Hematopoietic multipotent progenitor cell treated with erythropoietin and hydrocortisone succinate and interleukin-3 and kit ligand, for 6 days (in vitro differentiated cells): ENCODE measurements at places on chromosomes 4 and X.

GRCh38 chr4:138910914-138911336 is 104.7 kb upstream of the NOCT start:
- peak; percentile 84 for DNase-seq

DNA sequence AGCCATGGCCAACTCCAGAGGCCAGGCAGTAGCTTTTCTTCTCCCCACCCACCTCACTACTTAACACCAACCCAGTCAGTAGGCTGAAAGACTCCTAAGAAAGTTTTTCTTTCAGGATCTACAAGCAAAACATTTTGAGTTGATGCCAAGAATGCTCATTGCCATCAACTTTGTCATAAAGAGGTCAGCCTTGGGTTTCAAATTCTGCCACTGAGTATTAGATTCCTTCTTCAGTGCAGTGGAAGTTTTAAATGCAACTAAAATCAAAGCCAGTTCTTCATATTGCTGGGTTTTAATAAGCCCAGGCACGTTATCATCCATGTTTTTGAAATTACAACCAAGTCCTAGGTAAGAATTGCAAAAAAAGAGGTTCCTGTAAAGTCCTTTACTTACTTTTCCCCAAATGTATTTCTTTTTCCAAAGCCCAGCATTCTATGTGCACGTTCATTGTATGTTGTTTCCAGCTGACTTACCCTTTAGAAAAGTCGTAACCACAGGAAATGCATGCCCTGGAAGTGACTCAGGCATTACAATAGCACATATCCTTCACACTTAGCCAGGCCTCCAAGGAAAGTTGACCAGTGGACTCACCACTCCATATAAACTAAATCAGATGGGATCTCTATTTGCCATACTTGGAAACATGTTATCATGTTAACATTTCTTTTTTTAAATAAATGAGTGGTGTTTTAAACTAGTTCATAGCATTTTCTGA is 229.9 kb downstream of the SOX3 start:
- DNase-seq = no peak

DNA sequence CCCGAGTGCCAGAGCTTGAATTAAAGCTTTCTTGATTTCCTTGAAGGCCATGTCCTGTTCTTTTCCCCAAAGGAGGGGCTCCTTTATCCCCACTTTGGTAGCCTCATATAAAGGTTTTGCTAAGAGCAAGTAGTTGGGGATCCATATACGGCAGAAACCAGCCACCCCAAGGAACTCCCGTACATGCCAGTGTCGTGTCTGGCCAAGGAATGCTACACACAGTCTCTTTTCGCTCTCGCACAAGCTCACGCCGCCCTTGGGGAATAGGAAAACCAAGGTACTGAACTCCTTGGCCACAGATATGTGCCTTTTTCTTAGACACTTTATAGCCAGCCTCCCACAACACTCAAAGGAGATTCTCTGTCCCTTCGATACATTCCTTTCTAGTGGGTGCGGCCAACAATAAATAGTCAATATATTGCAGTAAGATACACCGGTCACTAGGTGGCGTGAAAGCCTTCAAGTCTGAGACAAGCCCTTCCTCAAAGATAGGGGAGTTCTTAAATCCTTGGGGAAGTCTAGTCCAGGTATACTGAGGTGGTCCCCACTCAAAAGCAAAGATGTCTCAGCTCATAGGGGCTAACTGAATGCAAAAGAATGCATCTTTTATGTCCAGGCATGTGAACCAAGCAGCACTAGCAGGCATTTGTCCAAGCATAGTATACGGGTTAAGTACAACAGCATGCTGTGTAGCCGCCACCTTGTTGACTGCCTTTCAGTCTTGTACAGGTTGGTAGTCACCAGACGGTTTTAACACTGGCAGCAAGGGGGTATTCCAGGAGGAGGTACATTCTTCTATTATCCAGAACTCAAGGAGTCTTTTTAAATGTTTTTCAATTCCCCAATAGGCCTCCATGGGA is 57.8 kb upstream of the XAGE1B start:
- DNase-seq = peak; percentile 69

- DNase-seq = no peak
Measured at GRCh38 chr4:139777757-139778156, 112.1 kb downstream of the MGST2 start.

DNA sequence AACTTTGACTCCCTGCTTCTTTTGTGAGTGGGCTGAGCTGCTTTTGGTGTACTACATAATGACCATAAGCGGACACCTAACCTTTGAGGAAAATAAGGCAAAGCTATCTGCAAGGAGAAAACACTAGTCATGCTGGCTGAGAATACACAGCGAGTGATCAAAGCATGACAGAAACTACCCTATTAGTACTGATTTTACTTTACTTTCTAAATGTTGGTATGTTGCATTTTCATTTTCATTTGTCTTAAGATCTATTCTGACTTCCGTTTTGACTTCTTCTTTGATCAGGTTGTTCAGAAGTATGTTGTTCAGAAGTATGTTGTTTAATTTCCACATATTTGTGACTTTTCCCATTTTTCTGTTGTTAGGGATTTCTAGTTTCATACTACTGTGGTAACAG is 361.1 kb downstream of the TRAM1L1 start:
- DNase-seq = no peak

- no peak for DNase-seq
Measured at GRCh38 chrX:148771440-148771839, 271.0 kb downstream of the AFF2 start.

GRCh38 chrX:44330227-44330626 is 13.2 kb downstream of the EFHC2 start:
- DNase-seq = peak; percentile 22

DNA sequence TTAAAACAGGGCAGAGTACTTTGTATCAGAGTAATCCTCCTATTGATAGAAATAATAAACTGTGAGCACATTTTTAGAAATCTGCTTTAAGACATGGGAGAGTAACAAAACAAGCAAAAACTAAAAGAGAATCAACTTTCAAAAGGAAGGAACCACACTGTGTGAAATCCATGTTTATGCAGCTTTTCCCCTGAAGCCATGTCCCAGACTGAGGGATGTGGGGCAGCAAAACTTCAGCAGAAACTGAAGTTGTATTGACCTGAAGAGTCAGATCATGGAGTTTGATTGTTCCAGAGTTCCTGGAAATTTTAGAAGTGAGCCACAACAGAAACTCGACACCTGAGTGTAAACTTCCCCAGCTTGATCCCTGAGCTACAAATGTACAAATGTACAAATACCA is 53.2 kb downstream of the COMMD8 start:
- no peak for DNase-seq

- DNase-seq = no peak
Measured at GRCh38 chrX:3462166-3462508, 115.7 kb upstream of the MXRA5 start.

DNA sequence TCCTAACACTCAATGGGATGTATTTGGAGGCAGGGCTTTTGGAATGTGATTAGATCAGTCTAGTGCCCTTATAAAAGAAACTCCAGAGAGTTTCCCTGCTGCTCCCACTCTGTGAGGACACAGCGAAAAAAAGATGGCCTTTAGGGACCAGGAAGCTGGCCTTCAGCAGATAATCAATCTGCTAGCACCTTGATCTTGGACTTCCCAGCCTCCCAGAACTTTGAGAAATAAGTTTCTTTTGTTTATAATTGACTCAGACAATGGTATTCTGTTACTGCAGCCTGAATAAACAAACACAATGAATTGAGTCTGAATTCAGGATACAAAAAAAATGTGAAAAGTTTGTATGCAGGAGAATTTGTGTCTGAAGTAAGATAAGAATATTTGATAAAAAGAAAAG is 842.1 kb downstream of the FSTL5 start:
- DNase-seq = no peak

- peak; percentile 65 for DNase-seq
Measured at GRCh38 chr4:74315376-74315775, 7.1 kb downstream of the EPGN start.

DNA sequence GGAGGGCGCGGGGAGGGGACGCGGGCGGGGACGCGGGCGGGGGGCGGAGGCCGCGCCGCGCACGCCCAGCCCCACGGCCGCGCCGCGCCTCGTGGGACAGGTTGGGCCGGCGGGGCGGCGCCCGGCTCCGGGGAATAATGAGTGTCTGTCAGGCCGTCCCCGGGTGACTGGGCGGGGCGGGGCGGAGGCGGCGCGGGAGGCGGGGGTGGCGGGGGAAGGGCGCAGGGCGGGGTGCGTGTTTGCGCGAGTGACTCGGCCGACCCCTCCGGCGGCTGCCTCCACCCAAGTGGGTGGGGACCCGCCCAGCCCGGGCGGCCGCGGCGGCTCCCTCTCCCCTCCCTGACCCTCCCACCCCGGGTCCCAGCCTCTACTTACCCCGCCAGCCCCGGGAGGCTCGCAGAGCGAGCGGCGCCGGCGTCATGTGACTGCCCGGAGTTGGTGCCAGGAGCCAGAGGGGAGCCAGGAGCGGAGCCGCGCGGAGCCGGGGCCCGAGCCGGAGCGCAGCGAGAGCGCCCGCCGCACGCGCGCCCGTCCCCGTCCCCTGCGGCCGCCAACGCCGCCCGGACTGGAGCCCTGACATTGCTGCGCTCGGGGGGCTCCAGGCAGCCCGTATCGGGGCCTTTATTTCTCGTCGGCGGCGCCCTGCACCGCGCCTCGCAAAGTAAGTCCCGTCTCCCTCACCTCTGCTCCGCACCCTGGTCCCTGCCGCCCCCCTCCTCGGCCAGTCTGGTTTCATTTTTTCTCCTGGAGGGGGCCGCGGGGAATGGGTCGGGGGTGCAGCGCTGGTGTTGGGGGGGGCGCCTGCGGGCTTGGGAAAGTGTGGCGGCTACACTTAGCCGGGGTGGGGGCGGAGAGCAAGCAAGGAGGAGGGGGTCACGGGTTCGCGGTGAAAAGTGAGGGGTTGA is at the start of gene KLF3:
TSS of gene KLF3 (plus strand) at position 399 of the 905 bp plus-strand sequence. CDS start 16,427 bp downstream, outside the sequence.
- peak; percentile 95 for DNase-seq

DNA sequence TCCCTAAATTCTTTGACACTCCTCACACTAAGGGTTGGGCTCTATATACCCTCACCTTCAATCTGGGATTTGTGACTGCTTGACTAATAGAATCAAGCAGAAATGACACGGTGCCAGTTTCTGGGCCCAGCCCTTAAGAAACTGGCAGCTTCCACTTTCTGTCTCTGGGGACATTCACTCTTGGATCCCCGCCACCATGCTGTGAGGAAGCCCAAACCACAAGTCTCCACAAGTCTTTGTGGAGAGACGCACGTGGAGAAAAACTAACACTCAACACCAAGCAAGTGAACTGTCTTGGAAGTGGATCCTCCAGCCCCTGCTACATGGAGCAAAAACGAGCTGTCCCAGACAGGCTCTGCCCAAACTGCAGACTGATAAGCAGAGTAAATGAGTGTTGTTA is 1.1 kb upstream of the EDNRA start:
- DNase-seq = no peak

DNA sequence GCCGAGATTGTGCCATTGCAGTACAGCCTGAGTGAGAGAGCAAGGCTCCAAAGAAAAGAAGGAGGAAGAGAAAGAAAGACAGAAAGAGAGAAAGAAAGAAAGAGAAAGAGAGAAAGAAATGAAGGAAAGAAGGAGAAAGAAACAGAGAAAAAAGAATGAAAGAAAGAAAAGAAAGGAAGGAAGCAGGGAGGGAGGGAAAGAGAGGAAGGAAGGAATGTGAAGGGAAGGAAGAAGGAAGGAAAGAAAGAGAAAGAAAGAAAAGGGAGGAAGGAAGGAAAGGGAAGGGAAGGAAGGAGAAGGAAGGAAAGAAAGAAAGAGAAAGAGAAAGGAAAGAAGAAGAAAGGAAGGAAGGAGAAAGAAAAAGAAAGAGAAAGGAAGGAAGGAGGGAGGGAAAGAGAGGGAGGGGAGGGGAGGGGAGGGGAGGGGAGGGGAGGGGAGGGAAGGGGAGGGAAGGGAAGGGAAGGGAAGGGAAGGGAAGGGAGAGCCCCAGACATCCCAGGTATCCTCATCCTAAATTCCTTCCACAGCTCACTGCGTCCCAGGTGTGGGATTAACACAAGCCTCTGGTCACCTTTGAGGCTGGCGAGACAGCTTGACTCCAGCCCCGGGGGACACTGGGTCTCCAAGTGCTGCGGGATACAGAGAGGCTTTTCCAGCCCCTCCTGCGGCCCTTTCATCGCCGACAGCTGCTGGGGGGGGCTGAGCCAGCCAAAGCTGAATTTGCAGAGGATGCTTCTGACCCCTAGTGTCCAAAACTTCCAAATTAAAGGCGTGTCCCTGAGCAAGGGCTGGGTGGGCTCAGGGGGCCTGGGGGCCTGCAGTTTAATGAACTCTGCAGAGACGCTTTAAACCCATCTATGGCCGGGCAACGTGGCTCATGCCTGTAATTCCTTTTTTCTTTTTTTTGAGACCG is 24.2 kb upstream of the CSF2RA start:
- DNase-seq = peak; percentile 61

DNA sequence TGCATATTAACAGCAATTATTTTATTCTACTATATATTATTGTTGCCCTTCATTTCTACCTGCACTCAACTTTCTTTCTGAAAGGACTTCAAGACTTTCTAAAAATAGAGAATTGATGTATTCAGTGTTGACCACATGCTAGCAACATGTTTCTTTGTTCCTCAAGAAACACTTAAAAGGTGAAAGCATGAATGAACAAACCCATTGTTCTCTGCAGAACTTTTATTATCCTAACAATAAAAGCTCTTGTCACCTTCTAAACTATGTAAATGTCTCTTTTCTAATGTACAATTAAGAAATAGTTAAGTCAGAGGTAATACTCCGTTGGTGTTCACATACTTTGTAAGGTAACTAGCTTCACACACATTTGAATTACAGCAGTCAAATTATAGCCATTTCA is 638.7 kb downstream of the FSTL5 start:
- no peak for DNase-seq

GRCh38 chr4:133160853-133161252 is 11.8 kb downstream of the PCDH10 start:
- no peak for DNase-seq

DNA sequence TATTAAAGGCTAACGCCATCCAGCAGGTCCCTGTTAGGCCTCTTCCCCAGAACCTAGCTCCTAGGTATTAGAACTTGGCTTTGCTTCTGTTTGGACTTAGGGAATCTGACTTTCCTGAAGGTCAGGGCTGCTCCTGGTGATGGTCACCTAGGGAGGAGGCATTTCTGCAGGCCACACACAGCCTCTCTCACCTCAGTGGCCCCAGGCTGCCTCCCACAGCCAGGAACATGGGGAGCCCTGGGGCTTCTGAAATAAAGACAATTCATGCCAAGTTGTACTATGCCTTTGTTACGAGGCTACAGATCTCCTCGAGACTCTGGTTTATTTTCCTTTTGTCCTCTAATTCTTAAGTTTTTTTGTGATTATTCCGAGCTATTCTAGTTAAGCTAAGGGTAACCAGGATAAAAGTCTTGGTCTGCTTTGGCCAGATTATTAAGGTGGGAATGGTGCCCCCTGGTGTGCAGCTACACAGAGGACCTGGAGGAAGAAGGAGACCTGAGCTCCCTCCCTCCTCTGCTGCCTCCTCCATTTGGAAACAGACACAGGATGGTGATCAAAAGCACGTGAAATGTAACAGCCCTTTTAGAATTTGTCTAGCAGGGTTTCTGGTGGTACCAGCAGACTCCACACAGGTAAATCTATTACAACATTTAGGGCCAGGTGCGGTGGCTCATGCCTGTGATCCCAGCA is 131.0 kb downstream of the DCLK2 start:
- peak; percentile 69 for DNase-seq

- DNase-seq = peak; percentile 37
Measured at GRCh38 chr4:2849267-2850152, 5.9 kb downstream of the ADD1 start.

- DNase-seq = peak; percentile 10
Measured at GRCh38 chrX:86148024-86148511, at the start of gene DACH2. TSS of gene DACH2 (plus strand) at chrX:86148451.
